Stimulated activated naive CD4-positive, alpha-beta T cell treated with Interleukin-2 at 50 U/mL for 16 hours (primary cell): ENCODE measurements at places on chromosomes 4 and X.

DNA sequence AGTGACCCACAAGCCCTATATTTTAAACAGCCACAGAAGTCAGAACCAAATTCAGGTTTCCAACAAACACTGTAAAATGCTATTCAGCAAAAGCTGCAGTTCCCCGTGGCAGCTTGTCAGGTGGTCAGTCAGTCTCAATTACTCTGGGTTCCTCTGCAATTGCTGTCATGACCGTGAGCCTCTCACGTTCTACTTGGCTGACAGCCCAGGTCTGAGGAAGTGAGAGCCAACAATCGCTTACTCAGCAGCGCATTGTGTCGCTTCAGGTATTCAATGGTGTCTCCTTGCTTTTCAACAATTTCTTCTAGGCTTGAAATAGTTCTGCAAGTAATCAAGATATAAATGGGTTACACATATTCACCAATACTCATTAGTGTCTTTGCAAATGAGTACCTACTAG lies 25.8 kb downstream of the TRIM75 start:
- no peak for DNase-seq

GRCh38 chrX:136588036-136588435 lies 56.0 kb downstream of the VGLL1 start:
- DNase-seq, result no peak

DNA sequence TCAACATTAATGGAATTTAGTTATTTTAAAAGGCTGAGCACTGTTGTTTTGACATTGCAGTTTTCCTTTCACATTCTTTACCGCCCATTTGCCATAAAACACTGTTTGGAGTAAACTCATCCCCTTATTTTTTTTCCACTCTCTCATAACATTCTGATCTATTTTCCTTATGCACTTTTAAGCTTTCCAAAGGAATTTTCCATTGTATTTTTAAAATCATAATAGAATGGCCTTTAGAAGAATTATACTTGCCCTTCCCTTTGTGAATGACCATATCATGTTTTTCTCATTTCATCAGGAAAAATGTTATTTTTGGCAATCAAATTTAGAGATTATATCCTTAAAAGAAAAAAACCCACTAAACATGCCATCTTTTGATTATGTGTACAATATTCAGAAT lies 1074.2 kb downstream of the STIM2 start:
- no peak for DNase-seq

GRCh38 chr4:118975449-118976192 lies 87.0 kb downstream of the SYNPO2 start:
- DNase-seq, result no peak

DNA sequence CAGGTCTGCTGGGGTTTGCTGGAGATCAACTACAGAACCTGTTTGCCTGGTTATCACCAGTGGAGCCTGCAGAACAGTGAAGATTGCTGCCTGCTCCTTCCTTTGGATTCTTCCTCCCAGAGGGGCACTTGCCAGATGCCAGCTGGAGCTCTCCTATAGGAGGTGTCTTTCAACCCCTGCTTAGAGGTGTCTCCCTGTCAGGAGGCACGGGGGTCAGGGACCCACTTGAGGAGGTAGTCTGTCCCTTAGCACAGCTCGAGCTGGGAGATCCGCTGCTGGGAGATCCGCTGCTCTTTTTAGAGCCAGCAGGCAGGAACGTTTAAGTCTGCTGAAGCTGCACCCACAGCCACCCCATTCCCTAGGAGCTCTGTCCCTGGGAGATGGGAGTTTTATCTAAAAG lies 1806.3 kb upstream of the ADGRL3 start:
- no peak for DNase-seq

DNA sequence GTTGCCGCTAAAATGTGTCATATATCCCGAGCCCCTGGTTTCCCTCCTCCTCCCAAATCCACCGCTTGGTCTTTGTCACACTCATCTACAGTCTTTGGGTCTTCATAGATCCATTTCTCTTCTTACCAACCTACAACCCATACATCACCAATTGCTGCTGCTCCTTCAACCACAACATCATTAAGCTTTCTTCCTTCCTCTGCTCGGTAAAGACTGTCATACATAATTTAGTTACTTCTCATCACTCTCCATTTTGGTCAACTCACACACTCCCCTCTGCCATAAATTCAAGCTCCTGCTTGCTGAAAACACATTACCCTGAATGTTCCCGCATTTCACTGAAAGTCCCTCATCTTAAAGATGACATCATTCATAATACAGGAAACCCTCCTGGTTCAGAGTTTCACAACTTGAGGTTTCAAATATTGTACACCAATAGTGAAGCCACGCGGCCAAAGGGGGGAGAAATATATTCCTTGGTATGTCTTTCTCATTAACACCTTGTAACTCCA lies 1.7 kb upstream of the DCTD start:
- no peak for DNase-seq

DNA sequence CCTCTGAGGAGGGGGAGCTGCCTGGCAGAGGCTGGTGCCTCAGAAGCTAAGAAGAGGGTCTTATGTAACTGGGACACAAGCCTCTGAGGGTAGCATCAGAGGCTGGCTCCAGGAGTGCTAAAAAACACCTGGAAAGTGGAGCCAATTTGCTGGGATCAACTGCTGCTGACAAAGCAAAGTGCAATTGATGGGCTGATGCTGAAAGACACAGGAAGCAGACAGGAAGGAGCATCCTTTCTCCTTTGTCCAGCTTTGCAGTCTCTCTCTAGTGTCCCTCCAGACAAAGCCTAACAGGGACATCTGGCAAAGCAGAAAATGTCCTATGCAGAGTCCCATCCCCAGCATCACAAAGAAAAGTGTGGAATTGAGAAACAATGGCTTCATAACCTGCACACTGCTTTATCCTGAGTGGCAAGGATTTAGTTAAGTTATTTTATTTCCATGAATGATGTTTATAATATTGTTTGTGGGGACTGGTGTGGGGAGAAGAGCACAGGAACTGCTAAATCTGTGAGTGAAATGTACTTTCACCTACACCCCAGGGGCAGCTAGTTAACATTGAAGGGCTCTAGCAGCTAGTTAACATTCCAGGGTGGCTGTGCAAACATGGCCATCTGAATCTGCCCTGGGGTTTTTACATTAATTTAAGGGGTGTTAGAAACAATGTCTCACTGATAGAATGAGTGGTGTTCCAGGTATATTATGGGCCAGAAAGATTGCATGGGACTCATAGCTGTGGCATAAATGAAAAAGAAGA lies 25.6 kb upstream of the MBTPS2 start:
- no peak for DNase-seq

DNA sequence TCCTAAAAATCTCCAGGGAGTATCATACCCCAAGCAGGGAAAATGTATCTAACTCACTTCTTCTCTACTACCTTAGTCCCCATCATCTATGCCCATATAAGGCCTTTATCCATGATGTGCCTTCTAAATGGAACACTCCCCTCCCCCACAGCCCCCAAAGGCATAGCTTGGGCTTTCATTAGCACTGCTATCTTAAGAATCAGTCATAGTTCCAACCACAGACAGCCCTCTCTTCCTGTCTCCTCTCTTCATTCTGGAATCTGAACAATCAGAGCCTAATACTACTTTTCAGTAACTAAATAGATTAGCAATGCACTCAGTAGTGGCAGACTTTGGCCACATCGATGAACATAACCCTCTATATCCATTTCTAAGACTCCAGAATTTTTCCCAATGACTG lies 313.2 kb upstream of the DKK2 start:
- DNase-seq, result no peak

DNA sequence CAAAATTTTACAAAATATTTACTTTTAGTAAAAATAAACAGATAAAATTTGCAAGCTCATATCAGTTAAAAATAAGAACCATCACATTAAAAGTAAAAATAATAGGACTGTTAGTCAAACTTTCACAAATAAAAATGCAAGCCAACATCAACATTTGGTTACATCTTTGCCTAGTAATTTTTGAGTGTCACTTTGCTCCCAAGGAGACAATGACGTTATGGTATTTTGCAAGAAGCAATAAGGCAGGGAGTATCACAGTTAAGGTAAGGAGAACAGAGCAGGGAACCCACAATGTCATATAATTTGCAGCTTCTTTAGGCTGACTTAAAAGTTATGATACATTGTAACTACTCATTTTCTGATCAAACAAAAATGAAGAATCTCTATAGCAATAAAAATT lies 98.7 kb downstream of the ATP8A1 start:
- DNase-seq, result no peak

DNA sequence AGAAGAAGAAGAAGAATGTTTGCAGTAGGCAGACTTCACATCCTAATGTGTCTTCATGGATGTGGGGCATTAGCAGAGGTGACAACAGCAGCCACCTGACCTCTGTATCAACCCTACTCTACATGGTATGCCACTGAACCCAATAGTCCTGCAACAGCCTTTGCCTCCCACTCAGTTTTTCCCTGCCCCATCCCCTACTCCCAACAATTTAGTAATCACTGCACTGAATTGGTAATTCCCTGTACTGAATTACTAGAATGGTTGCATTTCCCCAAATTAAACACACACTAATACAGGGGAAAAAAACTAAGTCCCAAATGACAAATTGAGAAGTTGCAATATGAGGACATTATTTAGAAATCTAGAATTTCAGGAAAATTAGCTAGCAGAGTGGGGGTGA lies 31.4 kb upstream of the FAM241A start:
- no peak for DNase-seq
